ENCODE measurements at places on chromosomes 13 and 19. TPM values are rescaled to one million over a fixed set of nuclear protein-coding genes. Genes with fewer than 3 reads are reported as not detected.

- peak overlapping the region; percentile 79 for H3K4me3 ChIP-seq
- DNase-seq, result peak; percentile 22
- no peaks in the 10 kb centered on the region for H3K36me3 ChIP-seq
- no peaks in the 10 kb centered on the region for H3K27me3 ChIP-seq
Measured at GRCh38 chr13:19862481-19863313, 752 bp downstream of the ZMYM5 start.

The NKPD1 gene
- 0.26 TPM for total RNA-seq

GRCh38 chr13:33806470-33807248 is 11.3 kb upstream of the RFC3 start:
- DNase-seq, result no peak
- no peaks in the 10 kb centered on the region for H3K4me1 ChIP-seq
- H3K27me3 ChIP-seq, result peaks cover 5% of the 10 kb centered on the region
- no peaks in the 10 kb centered on the region for H3K36me3 ChIP-seq
- no peak overlapping the region for H3K27ac ChIP-seq
- H3K4me3 ChIP-seq, result no peak overlapping the region

The NDFIP2 gene
- 35.2 TPM for total RNA-seq

DNA sequence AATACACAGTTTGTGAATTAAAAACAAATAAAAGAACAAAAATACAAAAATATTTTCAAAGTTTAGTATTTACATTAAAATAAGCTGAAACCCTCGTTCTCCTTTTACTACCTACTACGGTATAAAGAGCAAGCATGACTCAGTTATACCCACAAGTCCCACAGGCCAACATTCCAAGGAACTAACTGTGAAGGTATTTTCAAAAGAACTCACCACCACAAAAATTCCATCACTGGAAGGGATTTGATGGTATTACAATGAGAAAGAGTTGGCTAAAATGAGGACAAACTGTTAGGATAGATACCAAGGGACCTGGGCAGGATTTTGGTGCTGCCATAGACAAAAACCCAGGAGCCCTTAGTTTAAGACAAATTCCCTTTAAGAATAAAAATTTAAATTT is 122.7 kb downstream of the TBC1D4 start:
- peaks cover 2% of the 10 kb centered on the region for H3K4me1 ChIP-seq
- no peaks in the 10 kb centered on the region for H3K27me3 ChIP-seq
- H3K36me3 ChIP-seq, result peaks cover 2% of the 10 kb centered on the region
- peak; percentile 98 for DNase-seq
- no peak overlapping the region for H3K4me3 ChIP-seq
- H3K27ac ChIP-seq, result peak overlapping the region; percentile 5

DNA sequence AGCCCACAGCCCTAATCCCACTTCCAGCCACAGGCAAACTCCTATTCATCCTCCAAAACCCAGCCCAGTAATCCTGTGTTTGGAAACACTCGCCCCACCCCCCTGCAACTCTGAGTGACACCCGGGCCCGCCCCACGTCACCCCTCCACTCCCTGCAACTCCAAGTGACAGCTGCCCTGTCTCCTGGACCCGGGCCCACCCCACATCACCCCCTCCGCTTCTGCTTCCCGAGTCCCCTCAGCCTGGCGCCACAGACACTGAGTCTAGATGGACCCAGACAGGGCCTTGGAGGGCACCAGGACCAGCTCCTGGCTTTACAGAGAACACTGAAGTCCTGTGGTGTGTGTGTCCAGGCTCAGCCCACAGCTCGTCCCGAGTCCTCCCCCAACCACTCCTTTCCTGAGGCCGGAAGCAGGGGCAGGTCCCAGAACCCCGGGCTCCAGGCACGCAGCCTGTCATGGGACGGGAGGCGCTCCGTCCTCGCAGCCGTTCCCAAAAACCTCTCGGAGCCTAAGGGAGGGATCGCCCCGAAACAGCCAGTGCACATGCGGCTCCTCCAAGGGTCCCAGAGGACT is 7.7 kb downstream of the REXO1 start:
- no peak for DNase-seq
- no peaks in the 10 kb centered on the region for H3K4me1 ChIP-seq
- peak overlapping the region; percentile 50 for H3K27ac ChIP-seq
- H3K36me3 ChIP-seq, result peaks cover 8% of the 10 kb centered on the region
- no peaks in the 10 kb centered on the region for H3K27me3 ChIP-seq
- no peak overlapping the region for H3K4me3 ChIP-seq

GRCh38 chr19:52690369-52691214 is 44.3 kb downstream of the ZNF611 start:
- DNase-seq, result peak; percentile 91
- H3K4me1 ChIP-seq, result peaks cover 2% of the 10 kb centered on the region
- H3K27ac ChIP-seq, result peak overlapping the region; percentile 87
- peak overlapping the region; percentile 89 for H3K4me3 ChIP-seq
- H3K36me3 ChIP-seq, result no peaks in the 10 kb centered on the region

- no peaks in the 10 kb centered on the region for H3K36me3 ChIP-seq
- H3K27ac ChIP-seq, result no peak overlapping the region
- H3K4me1 ChIP-seq, result no peaks in the 10 kb centered on the region
- no peak for DNase-seq
Measured at GRCh38 chr19:17359905-17360800, 17.0 kb downstream of the PLVAP start.

DNA sequence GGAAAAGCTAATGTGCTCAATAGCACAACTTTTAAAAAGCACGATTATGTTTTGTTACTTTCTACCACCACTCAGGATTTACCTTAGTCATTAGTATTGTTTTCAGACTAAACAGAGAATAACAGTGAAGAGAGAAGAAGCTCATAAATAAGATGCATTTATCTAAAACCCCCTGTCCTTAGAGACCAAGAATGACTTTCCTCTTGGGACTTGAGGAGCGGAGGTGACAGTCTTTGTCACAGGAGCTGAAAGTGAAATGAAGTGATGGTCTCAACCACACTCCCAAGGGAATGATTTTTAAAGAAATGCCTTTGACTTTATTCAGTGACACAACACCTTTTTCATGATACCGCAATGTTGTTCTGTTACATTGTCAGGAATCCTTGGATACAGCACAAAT is 190.6 kb upstream of the NBEA start:
- no peaks in the 10 kb centered on the region for H3K27me3 ChIP-seq
- no peak for DNase-seq
- H3K4me3 ChIP-seq, result no peak overlapping the region
- no peaks in the 10 kb centered on the region for H3K4me1 ChIP-seq
- H3K27ac ChIP-seq, result no peak overlapping the region

DNA sequence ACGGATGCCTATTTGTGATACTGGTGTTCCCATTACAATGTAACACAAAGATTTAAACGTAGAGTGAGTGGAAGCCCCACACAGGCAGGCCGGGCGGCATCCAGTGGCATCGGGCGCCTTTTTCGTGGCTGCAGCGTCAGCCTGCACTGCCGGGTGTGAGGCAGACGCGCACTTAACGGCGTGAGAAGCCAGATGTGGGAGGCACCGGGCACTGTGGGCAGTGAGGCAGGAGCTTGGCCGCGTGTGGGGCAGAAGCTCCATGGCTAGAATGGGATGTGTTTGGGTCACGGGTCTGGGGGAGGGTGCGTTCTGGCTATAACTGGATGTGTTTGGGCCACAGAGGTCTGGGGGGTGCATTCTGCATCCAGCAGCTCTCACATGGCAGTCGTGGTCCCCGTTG is 63.1 kb upstream of the F7 start:
- no peak for DNase-seq
- no peaks in the 10 kb centered on the region for H3K4me1 ChIP-seq
- H3K27me3 ChIP-seq, result peaks cover 20% of the 10 kb centered on the region
- H3K36me3 ChIP-seq, result no peaks in the 10 kb centered on the region
- H3K4me3 ChIP-seq, result no peak overlapping the region
- no peak overlapping the region for H3K27ac ChIP-seq

DNA sequence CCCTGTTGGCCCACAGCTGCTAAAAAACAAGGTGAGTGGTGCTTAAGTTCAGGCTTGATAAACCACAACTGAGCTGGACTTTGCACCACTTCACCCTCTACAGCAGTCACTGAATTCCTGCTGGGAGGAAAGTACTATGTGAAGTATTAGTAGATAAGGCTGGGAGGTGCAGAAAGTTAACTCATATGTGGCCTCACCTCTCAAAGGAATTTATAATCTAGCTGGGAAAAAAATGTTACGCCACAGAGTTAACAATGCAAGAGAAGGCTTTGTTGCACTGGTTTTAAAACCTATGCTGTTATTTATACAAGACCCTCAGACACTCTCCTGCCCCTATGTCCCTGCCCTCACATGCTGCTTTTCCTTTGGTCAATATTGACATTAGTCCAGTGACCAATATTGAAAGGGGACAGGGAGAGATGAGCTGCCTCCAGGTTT is 60.9 kb downstream of the LIG4 start:
- no peaks in the 10 kb centered on the region for H3K36me3 ChIP-seq
- H3K4me3 ChIP-seq, result no peak overlapping the region
- no peaks in the 10 kb centered on the region for H3K27me3 ChIP-seq
- H3K27ac ChIP-seq, result no peak overlapping the region

DNA sequence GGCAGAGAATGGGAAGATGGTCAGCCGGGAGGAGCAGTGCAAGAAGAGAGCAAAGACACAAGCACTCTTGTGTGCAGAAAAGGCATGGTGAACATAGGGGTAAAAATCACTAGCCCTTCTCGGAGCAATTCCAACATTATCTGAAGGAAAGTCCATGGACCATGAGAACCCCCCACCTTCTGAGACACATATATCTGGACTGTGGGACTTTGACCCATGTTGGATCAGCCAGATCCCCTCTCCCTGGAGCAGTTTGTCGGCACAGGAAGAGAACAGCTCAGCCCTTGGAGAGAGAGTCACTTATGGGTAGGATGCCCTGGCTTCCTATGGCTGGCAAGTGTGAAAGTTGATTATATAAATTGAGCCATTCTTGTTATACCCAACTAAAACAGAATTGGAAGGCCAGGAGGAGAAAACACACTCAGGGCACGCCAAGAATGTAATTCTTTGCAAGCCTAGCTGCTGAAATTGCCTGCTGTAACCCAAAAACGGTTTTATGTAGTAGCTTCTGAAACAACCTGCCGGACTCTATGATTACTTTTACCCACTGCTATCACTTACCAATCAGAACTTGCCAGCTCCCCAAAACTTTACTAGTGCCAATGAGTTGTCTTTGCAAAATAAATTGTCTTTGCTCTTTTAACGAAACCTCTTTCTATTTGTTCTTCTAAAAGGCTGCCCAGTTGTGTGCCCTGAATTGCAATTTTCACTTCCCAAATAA is 62.8 kb upstream of the ZNF599 start:
- no peaks in the 10 kb centered on the region for H3K36me3 ChIP-seq
- no peak for DNase-seq
- no peak overlapping the region for H3K27ac ChIP-seq
- H3K4me3 ChIP-seq, result no peak overlapping the region
- no peaks in the 10 kb centered on the region for H3K4me1 ChIP-seq

GRCh38 chr19:46542428-46543230 is 47.0 kb upstream of the PNMA8B start:
- no peaks in the 10 kb centered on the region for H3K27me3 ChIP-seq
- H3K27ac ChIP-seq, result no peak overlapping the region
- DNase-seq, result peak; percentile 91

The BRME1 gene
- 0.83 TPM for total RNA-seq

The POSTN gene
- 38.0 TPM for total RNA-seq

The NCCRP1 gene
- total RNA-seq, result not detected

GRCh38 chr19:788983-789700 is 8.1 kb upstream of the PTBP1 start:
- H3K27ac ChIP-seq, result peak overlapping the region; percentile 23
- H3K27me3 ChIP-seq, result no peaks in the 10 kb centered on the region
- peaks cover 4% of the 10 kb centered on the region for H3K4me1 ChIP-seq
- no peaks in the 10 kb centered on the region for H3K36me3 ChIP-seq
- H3K4me3 ChIP-seq, result no peak overlapping the region

- no peak overlapping the region for H3K4me3 ChIP-seq
- H3K36me3 ChIP-seq, result no peaks in the 10 kb centered on the region
- H3K4me1 ChIP-seq, result no peaks in the 10 kb centered on the region
- H3K27me3 ChIP-seq, result no peaks in the 10 kb centered on the region
- H3K27ac ChIP-seq, result no peak overlapping the region
- DNase-seq, result no peak
Measured at GRCh38 chr19:29290853-29291252, 77.9 kb upstream of the UQCRFS1 start.

The MAP4K1 gene
- 0.17 TPM for total RNA-seq

GRCh38 chr19:5786593-5787408 is 2.3 kb upstream of the PRR22 start:
- H3K4me1 ChIP-seq, result peaks cover 4% of the 10 kb centered on the region
- no peak overlapping the region for H3K27ac ChIP-seq
- no peaks in the 10 kb centered on the region for H3K27me3 ChIP-seq
- H3K36me3 ChIP-seq, result peaks cover 38% of the 10 kb centered on the region
- no peak overlapping the region for H3K4me3 ChIP-seq

GRCh38 chr19:6423499-6424194 is 964 bp downstream of the KHSRP start:
- no peaks in the 10 kb centered on the region for H3K27me3 ChIP-seq
- H3K4me1 ChIP-seq, result peaks cover 4% of the 10 kb centered on the region
- peak; percentile 42 for DNase-seq

The ZNF599 gene
- 5.4 TPM for total RNA-seq

DNA sequence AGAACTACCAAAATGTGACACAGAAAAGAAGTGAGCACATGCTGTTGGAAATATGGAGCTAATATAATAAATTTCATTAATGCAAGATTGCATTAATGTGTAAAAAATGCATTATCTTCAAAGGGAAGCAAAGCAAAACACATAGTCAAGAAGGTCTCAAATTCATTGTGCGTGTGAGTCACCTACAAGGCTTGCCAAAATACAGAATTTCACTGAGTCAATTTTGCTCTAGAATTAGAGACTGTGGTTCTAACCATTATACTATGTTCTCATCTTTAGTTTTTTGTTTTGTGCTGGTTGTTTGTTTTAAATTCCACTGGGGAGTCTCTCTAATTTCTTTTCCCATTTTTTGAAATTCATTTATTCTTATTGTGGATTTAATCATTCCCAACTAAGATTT is 149.8 kb upstream of the SLITRK1 start:
- no peak overlapping the region for H3K4me3 ChIP-seq
- no peaks in the 10 kb centered on the region for H3K4me1 ChIP-seq
- no peak for DNase-seq
- no peaks in the 10 kb centered on the region for H3K36me3 ChIP-seq

The ZIC5 gene
- not detected for total RNA-seq

The PRR19 gene
- 0.17 TPM for total RNA-seq

DNA sequence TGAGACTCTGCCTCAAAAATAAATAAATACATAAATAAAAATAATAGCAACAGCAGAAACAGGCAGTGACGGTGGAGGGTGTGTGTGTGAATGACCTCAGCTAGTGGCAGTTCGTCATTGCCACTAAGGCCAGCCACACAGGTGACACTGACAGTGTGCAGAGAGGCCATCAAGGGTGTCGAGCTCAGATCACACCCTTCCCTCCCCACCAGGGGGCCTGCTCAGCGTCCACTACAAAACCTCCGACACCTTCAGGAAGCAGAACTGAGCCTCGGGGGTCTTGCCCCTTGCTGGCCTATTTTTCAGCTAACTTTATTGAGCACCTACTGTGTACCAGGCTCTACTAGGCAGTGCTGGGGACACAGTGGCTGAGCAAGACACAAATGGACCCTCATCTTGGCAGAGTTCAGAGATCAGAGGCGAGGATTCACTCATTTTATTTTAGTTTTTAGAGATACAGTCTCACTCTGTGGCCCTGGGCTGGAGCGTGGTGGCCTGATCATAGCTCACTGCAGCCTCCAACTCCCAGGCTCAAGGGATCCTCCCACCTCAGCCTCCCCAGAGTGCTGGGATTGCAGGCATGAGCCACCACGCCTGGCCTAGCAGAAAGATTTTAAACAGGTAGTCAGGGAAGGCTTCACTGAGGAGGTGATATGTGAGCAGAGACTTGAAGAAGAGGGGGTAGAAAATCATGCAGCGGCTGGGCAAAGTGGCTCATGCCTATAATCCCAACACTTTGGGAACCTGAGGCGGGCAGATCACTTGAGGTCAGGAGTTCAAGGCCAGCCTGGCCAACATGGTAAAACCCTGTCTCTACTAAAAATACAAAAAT is 30.3 kb upstream of the SEMA6B start:
- DNase-seq, result no peak
- H3K27me3 ChIP-seq, result peaks cover 15% of the 10 kb centered on the region
- H3K36me3 ChIP-seq, result no peaks in the 10 kb centered on the region
